ENCODE measurements at places on chromosomes 4 and X.

DNA sequence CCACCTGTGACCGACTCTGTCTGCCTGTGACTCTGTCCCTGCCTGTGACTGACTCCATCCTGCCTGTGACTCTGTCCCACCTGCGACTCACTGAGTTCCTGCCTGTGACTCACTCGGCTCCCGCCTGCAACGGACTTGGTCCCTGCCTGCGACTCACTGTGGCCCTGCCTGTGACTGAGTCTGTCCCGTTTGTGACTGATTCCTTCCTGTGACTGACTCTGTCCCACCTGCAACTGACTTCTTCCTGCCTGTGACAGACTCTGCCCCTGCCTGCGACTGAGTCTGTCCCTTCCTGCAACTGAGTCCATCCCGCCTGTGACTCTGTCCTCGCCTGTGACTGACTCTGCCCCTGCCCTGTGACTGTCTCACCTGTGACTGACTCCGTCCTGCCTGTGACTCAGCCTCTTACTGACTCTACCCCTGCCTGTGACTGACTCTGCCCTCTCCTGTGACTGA, 9.6 kb upstream of the UVSSA start:
- no peak for DNase-seq

DNA sequence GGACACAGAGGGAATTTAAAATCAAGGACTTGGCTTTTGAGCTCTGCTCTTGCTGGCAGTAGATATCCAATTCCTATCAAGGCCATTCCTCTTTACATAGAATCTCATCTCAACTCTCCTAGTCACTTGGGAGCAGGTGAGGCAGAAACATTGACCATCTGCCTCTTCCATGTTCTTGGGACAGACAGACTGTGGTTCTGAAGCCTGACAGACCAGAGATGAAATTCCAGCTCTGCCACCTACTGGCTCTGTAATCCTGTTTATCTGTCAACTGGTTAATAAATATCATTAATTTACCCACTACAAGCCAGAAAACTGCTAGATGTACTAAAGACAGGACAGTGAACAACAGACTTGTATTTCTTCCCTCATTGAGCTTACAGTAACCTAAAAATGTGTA, 300.8 kb downstream of the ADGRL3 start:
- no peak for DNase-seq

GRCh38 chr4:149785696-149786431, 29.8 kb downstream of the IQCM start:
- DNase-seq = no peak

DNA sequence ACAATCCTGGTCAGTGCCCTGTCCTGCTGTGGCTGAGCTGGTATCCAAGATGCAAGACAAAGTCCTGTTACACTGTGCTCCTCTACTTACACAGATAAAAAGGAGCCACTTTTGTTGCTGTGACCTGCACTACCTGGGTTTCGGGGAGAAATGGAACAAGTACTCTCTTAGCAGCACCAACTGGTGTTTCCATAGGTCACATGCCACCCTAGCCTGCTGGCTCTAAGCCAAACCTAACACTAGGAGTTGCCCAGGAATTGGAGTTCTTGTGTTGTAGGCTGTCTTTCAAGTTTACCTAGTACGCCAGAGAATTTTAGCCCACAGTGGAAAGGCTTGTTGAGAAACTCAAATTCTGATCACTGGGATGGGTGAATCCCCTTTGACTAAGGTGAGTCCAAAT, 727.4 kb downstream of the FAM133A start:
- no peak for DNase-seq

DNA sequence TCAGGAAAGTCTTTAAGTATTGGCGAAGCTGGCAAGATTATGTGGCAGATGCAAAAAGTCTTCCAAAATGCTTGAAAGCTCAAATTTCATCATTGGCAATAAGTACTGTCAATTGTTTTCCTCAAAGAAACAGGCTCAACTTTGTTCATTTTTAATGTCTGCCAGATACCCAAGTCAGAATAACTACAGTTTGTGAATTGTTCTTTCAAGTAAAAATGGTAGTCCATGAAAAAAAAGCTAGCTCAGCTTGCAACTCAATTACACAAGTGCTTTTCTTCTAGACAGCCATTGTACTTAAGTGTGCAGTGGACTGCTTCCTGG, 70.5 kb downstream of the AFF1 start:
- DNase-seq = no peak

- no peak for DNase-seq
Observed at GRCh38 chr4:37994569-37994968, 34.4 kb downstream of the PTTG2 start.

DNA sequence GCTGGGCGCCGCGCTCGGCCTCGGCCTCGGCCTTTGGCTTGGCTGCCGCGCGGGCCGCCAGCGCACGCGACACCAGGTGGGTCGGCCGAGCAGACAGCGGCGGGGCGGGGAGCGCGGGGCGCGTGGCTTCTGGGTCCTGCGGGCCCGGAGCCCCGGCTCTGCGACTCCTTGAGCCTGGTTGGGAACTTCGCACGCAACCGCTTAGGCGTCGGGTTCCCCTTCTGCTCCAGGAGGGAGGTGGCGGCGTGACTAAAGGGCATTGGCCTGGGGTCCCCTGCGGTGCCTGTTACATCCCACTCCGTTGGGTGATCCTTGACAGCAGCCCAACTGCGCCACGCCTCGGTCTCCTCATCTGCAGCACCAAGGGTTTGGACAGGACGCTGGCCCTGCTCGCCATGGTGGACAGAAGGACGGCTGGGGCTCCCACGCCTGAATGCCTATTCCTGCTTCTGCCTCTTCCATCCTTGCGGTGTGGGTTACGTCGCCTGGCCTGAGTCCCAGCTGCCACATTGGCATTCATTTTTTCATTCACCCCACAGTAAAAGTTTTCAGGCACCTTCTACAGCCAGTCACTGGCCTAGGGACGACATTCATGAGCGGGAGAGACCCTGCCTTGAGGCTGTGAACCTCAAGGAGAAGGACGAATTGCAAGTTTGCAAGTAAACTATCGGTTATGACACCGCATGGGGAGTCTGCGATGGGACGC, 631 bp downstream of the EVC start:
- no peak for DNase-seq

Data from substantia nigra (tissue), 51 donors.